ENCODE measurements at places on chromosomes 16 and 17.

DNA sequence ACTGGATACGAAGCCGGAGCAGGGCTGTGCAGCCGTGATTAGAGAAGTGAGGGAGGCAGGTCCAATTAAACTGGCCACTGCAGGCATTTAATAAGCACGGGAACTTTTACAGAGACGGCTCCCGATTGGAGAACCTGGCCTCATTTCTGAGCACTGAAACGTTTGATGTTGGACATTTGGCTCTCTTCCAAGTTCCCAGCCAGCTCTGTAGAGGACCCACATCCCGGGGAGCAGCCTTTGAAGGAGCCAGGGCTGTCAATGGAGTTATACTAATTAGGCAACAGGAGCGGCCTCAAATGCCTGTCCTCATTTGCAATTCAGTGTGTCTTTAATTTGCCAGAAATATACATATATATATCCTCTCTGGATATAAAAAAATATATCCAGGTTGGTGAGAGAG, 499.4 kb upstream of the C16orf82 start:
- no peak for DNase-seq

DNA sequence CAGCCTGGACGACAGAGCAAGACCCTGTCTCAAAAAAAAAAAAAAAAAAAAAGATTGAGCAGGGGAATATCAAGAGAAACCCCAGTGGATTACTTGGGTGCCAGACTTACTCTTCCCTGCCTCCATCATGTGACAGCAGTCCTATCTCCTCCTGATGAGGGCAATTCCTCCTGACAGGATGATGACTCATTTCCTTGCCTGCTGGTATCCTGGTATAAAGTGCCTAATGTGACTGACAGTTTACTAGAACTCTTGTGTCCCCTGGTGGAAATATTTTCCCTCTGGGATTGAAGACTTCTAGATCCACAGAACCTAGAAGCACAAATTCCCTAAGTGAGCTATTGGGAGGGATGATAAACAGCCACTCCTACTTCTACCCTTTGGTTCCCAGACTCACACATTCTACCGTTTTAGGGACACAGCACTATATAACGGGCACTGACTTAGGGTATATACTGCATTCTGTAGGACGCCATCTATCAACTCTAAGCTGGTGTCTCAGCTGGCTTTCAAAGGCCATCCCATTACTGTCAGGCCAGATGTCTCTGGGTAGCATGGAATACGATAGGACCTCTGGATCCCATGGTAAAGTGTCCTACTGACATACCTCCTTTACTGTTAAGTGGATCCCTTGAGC, 114.6 kb upstream of the MED13 start:
- DNase-seq = peak; percentile 66

DNA sequence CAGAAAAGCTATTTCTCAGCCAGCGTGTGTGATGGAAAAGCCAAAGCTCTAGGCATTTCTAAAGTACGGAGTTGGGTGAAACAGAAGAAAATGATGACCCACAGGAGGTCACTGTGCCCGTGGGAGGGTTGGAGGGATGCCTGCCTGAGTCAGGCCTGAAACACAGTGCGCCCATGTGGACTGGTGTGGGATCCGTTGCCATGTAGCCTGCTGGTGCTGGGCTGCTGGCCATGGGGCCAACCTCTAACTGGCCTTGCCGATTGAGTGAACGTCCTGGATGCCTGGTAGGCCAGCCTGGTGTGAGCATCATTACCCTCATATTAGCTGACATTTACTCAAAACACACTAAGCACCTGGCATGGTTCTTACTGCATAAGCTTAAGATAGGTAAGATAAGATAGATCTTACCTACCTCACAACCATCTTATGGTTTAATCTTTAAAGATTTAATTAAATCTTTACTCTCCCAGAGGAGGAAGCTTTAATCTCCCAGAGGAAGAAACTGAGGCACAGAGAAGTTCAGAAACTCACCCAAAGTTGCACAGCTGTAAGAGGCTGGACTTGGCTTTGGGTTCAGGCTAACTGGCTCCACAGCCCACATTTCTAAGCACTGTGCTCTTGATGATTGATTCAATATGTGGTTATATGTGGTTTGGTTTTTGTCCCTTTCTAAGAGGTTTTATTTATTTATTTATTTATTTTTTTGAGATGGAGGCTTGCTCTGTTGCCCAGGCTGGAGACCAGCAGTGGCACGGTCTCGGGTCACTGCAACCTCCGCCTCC, 15.7 kb downstream of the MGAT5B start:
- no peak for DNase-seq

DNA sequence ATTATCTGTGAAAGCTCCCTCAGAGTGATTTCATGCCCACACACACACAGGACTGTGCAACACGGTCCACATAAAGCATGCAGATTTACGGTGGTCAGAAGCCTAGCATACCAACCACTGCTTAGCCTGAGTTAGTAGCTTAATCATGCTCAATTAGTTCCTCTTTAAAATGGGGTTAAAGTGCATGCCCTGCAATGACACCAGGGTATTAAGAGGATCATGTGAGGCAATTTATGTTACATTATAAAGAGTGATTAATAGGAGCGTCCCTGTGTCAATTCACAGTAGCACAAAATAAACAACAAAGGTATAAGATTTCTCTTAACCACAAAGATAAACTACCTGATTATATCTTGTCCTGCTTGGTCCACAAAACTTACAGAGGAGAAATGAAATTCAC, 39.8 kb downstream of the C17orf67 start:
- DNase-seq = no peak

DNA sequence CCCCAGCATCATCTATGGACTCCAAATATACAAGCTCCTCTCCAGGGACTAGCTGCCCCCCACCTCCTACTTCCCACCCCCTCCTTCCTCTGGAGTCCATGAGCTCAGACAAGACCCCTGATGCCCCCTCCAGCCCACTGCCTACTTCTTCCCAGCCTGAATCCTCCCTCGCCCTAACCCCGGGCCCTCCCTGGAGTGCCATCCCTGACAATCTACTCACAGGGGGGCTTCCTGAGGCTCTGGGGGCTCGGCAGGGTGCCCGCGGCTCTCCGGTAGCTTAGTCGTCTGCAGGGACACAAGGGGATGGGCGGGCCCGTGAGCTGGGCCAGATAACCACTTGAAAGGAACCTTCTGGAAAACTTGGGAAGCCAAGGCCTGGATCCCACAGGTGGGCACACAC, 15.1 kb downstream of the MPP3 start:
- DNase-seq = no peak

- no peak for DNase-seq
Measured at GRCh38 chr17:67456103-67456502, 79.0 kb downstream of the PITPNC1 start.
